ENCODE measurements at places on chromosomes 11 and 22. TPM values are rescaled to one million over a fixed set of nuclear protein-coding genes. Genes with fewer than 3 reads are reported as not detected.

SLC22A12 gene
- total RNA-seq, result not detected

LARGE1 gene
- total RNA-seq, result 12.2 TPM

MN1 gene
- total RNA-seq, result 14.7 TPM

UCP3 gene
- 0.65 TPM for total RNA-seq

MAP6 gene
- total RNA-seq, result 2.6 TPM
